ENCODE measurements at places on chromosomes 3 and 15.
A peak's percentile ranks its signal among the peaks of the same experiment; 100 is the strongest.

DNA sequence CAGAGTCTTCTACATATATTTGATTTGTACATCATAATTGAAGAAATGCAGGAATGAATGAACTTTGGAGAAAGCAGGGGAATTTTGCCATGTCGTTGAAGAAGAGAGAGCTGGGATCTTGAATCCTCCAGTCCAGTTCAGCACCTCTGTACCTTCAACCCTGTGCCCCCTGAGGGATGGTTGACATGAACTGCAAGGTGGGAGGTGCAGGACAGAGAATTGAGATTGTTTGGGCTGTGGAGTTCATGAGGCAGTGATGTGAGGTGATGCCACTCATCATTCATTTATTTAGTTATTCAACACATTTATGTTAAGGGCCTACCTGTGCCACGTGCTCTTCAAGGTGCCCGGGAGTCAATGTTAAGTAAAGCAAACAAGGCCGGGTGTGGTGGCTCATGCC is 104.6 kb downstream of the ARNT2 start:
- DNase-seq = no peak

GRCh38 chr15:63460210-63461155 is 43.9 kb upstream of the USP3 start:
- no peak for DNase-seq

DNA sequence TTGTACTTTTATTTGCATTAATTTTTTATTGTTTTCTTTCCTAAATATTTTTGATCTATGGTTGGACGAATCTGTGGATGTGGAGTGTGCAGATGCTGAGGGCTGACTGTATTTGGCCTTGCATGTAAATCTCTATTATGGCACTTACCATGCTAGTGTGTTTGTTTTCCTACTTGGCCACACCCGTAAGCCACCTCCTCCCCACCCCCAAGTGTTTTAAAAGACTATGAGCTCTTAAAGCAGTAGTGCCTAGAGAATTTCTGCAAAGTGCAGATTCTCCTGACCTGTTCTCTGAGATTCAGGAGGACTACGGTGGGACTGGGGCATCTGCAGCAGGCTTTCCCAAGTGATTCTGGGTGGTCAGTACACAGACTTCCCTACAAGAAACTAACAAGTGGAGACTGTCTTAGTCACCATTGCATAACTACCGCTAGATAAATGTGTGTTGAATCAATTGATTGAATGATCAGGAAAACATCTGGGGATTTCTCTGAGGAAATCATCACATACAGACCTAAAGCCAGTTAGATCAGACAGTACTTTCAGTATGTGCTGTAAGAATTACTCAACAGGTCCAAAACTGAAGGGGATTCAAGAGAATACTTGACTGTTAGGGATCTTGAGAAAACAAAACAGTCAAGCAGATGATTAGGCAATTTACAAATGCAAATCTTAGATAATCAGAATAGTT is 6.2 kb upstream of the TIPARP start:
- DNase-seq = peak; percentile 21

GRCh38 chr15:69782139-69782658 is 315.5 kb downstream of the TLE3 start:
- no peak for DNase-seq

GRCh38 chr15:51801391-51801835 is 28.0 kb upstream of the TMOD3 start:
- DNase-seq = no peak

- DNase-seq = no peak
Observed at GRCh38 chr3:147090461-147090860, 315.9 kb downstream of the ZIC4 start.

DNA sequence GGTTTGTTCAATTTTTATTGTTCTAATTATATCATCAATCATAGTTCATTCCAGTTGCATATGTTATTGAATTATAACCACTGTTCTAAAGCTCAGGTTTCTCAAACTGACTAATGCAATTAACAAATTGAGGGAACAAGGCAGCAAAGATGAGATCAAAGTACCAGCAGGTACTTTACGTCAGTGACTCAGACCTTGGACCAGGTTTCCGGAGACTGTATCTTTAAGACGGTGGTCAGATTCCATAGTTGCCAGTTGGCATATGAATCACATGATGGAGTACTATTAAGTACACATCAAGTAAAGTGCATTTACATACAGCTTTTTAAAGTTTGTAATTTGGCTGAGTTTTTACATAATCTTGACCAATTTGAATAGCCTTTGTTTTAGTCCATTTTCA is 583.6 kb upstream of the ROBO2 start:
- no peak for DNase-seq

- no peak for DNase-seq
Observed at GRCh38 chr15:38153781-38154180, 98.9 kb upstream of the SPRED1 start.

GRCh38 chr3:167728176-167728575 is 6.5 kb downstream of the PDCD10 start:
- DNase-seq = peak; percentile 33

- no peak for DNase-seq
Observed at GRCh38 chr3:168029705-168030104, 66.0 kb downstream of the GOLIM4 start.

GRCh38 chr15:31108836-31109235 is 7.3 kb upstream of the TRPM1 start:
- DNase-seq = no peak

All from fibroblast of the conjunctiva (primary cell).